ENCODE measurements at places on chromosomes 2 and 18.

GRCh38 chr2:220894069-220894468 is 678.0 kb downstream of the EPHA4 start:
- DNase-seq, result no peak

DNA sequence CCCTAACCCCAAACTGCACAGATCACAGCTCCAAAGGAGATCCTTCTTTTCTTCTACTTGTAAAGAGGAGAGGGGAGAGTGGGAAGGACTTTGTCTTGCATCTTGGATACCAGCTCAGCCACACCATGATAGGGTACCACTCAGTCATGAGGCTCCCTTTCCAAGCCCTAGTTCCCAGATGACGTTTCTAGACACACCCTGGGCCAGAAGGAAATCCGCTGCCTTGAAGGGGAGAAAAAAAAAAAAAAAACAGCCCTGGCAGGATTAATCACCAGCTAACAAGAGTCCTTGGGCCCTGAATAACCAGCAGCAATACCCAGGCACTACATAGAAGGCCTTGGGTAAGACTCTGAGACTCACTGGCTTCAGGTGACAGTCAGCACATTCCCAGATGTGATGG is 36.9 kb downstream of the ST8SIA3 start:
- no peak for DNase-seq

GRCh38 chr2:18950361-18950851 is 361.0 kb upstream of the NT5C1B start:
- DNase-seq, result no peak

DNA sequence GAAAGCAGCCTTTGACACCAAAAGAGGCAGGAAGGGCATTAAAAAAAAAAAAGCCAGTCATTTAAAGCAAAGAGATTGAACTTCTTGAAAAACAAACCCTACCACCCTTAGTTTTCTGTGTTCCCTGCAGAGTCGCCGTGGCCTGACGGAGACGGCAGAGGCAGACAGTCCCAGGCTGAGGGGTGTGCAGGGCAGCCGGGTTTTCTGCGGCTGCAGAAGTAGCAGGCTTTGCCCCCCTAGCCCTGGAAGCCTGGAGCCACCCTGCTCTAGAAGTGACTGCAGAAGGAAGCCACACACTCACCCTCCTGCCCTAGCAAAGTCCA is 2.8 kb downstream of the INPP5D start:
- no peak for DNase-seq

GRCh38 chr18:33866386-33866785 is 288.4 kb downstream of the ASXL3 start:
- DNase-seq, result no peak
